Colonic mucosa (tissue), 4 donors: ENCODE measurements at places on chromosomes 11 and 22. TPM values are rescaled to one million over a fixed set of nuclear protein-coding genes. Genes with fewer than 3 reads are reported as not detected.

GRCh38 chr11:130213143-130213978 is 53.8 kb downstream of the ST14 start:
- H3K27ac ChIP-seq: no peak overlapping the region
- H3K27me3 ChIP-seq: no peaks in the 10 kb centered on the region
- peaks cover 3% of the 10 kb centered on the region for H3K36me3 ChIP-seq
- no peak overlapping the region for H3K4me3 ChIP-seq
- DNase-seq: peak; percentile 75
- H3K4me1 ChIP-seq: no peaks in the 10 kb centered on the region

GRCh38 chr11:74846770-74847169 is 98.1 kb downstream of the RNF169 start:
- no peak for DNase-seq
- H3K36me3 ChIP-seq: no peaks in the 10 kb centered on the region
- H3K27ac ChIP-seq: no peak overlapping the region
- H3K27me3 ChIP-seq: no peaks in the 10 kb centered on the region
- no peak overlapping the region for H3K4me3 ChIP-seq

DNA sequence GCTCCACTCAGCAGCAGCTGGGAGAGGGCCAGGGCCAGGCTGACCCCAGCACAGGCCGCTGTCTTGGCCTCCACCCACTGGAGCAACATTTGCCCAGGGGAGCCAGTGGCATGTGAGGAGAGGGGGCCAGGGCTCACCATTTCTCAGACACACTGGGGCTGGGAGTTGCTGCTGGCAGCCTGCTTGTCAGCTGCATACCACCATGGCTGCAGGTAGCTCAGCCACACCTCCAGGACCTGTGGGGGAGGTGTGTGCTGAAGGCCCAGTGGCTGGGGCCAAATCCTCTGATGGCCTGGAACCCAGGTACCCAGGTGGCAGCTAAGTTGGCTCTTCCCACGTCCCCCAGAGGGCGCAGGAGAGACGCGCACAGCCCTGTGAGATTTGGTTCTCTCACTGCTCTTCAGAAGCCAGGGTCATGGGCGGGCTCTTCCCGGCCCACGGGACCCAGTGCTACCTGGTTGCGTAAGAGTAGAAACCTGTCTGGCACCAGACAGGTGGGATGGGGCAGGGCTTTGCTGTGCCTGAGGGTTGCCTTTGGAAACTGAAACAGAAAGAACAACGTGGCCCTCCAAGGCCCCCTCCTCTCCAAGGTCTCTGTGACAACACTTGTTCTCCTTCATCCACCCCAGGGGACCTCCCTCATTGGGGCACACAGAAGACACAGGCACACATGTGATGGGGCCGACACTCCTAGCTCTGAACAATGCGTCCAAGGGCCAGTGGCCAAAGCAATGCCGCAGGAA is 98.8 kb downstream of the MED15 start:
- DNase-seq: peak; percentile 64
- H3K4me1 ChIP-seq: no peaks in the 10 kb centered on the region

- H3K27me3 ChIP-seq: no peaks in the 10 kb centered on the region
- H3K27ac ChIP-seq: no peak overlapping the region
- peaks cover 3% of the 10 kb centered on the region for H3K4me1 ChIP-seq
- no peaks in the 10 kb centered on the region for H3K36me3 ChIP-seq
- peak; percentile 52 for DNase-seq
These were observed 65.1 kb downstream of the SCUBE1 start for GRCh38 chr22:43277987-43278601.

DNA sequence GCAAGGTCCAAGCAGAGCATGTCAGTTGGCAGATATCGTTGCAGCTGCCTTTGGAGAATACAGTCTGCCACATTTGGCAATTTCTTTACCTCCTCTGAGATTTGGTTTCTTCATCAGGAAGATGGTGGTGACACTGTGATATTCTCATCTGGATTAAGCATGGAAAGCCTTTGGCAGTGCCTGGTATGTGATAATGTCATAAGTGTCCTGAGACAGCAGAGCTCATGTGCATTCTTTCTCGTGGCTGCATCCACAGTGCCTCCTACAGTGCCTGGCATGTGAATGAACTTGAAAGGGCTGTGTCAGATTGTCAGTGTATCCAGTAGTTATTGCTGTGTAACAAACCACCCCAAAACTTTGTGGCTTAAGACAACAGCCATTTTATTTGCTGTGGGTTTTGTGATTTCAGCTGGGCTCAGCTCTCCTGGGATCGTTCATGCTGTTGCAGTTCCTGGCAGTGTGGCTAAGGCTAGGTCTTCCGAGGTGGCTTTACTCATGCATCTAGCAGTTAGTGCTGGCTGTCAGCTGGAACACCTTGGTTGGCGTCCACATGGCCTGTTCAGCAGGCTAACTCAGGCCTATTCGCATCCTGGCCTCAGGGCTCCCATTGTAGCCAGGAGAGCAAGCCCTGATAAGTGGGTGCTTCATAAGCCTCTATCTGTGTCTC is 35.7 kb upstream of the MICAL2 start:
- DNase-seq: no peak
- no peak overlapping the region for H3K27ac ChIP-seq

DNA sequence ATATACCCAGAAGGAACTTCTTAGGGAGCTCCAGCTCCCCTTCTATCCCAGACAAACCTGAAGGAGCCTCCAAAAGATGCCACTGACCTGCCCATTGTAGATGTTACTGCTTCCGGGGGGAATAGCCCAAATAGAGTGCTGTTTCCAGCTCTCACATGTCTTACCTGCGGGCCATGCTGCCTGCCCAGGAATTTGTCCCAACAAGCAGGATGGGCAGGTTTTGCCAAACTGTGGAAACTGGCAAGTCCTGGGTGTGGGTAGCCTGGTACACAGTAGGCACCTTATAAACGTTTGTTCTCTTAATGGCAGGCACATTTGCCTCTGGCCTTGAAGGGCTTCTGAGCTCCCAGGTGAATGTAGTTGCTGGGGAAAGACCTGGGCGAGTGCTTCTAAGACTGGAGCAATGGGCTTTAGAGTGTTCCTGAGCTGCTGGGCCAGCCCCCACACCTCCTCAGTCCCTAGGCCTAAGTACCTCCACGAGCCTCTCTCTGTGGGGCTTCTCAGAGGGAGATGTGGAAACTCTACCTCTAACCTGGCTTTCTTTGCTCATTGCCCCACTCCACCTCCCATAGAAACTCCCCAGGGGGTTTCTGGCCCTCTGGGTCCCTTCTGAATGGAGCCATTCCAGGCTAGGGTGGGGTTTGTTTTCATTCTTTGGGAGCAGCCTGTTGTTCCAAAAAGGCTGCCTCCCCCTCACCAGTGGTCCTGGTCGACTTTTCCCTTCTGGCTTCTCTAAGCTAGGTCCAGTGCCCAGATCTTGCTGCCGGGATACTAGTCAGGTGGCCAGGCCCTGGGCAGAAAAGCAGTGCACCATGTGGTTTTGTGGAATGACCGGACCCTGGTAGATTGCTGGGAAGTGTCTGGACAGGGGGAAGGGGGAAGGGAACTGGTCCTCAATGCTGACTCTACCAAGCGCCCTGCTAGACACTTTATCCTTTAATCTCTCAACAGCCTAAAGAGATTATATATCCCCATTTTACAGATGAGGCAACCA is 37.2 kb downstream of the LIMK2 start:
- no peak overlapping the region for H3K4me3 ChIP-seq
- H3K27me3 ChIP-seq: no peaks in the 10 kb centered on the region
- H3K4me1 ChIP-seq: peaks cover 21% of the 10 kb centered on the region
- DNase-seq: no peak

GRCh38 chr11:41978945-41979344 is 519.5 kb upstream of the LRRC4C start:
- no peaks in the 10 kb centered on the region for H3K27me3 ChIP-seq
- no peak for DNase-seq
- H3K27ac ChIP-seq: no peak overlapping the region
- H3K4me3 ChIP-seq: no peak overlapping the region
- no peaks in the 10 kb centered on the region for H3K4me1 ChIP-seq

GRCh38 chr11:12403122-12403996 is 26.0 kb downstream of the PARVA start:
- H3K27ac ChIP-seq: no peak overlapping the region
- no peaks in the 10 kb centered on the region for H3K4me1 ChIP-seq
- no peak for DNase-seq
- H3K36me3 ChIP-seq: no peaks in the 10 kb centered on the region
- no peaks in the 10 kb centered on the region for H3K27me3 ChIP-seq

- DNase-seq: no peak
- no peaks in the 10 kb centered on the region for H3K36me3 ChIP-seq
- H3K4me1 ChIP-seq: no peaks in the 10 kb centered on the region
- no peak overlapping the region for H3K4me3 ChIP-seq
- no peaks in the 10 kb centered on the region for H3K27me3 ChIP-seq
These were observed 790.2 kb downstream of the TBC1D22A start for GRCh38 chr22:47552541-47553205.

DNA sequence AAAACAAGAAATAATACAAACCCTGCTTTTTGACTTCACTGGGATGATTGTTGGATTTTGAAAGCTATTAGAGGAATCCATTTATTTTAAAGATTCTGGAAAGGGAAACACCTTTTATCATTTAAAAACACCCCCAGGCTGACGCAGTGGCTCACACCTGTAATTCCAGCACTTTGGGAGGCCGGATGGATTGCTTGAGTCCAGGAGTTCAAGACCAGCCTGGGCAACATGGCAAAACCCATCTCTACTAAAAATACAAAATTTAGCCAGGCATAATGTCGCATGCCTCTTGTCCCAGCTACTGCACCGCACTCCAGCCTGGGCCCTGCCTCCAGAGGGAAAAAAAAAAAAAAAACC is 317 bp upstream of the SCN2B start:
- H3K4me1 ChIP-seq: no peaks in the 10 kb centered on the region
- no peak for DNase-seq
- H3K4me3 ChIP-seq: no peak overlapping the region

- H3K36me3 ChIP-seq: no peaks in the 10 kb centered on the region
- peak overlapping the region; percentile 24 for H3K4me3 ChIP-seq
- H3K4me1 ChIP-seq: peaks cover 3% of the 10 kb centered on the region
These were observed 14.3 kb downstream of the DGKZ start for GRCh38 chr11:46361283-46362155.

DNA sequence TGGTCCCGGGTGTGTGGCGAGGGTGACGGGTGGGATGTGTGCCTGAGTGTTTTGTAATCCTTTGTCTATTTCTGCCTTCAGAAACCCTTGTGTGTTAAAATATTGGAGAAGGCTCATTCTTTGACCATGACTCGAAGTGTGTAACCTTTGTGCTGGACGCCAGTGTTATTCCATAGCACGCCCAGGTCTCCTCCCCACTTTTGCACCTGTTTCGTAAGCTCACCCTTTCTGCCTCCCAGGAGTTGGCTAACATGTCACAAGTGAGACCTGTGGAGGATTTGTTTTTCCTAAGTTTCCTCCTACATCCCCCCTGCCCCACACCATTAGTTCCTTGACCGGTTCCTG is 382 bp downstream of the C11orf54 start:
- H3K4me3 ChIP-seq: peak overlapping the region; percentile 78
- peak overlapping the region; percentile 95 for H3K27ac ChIP-seq
- peaks cover 6% of the 10 kb centered on the region for H3K36me3 ChIP-seq
- H3K27me3 ChIP-seq: no peaks in the 10 kb centered on the region

- no peak for DNase-seq
- peaks cover 9% of the 10 kb centered on the region for H3K4me1 ChIP-seq
- no peak overlapping the region for H3K27ac ChIP-seq
- no peaks in the 10 kb centered on the region for H3K36me3 ChIP-seq
- no peak overlapping the region for H3K4me3 ChIP-seq
These were observed 32.3 kb downstream of the ARVCF start for GRCh38 chr22:19984201-19984753.

GRCh38 chr11:9330387-9331384 is 16.3 kb upstream of the TMEM41B start:
- no peak overlapping the region for H3K4me3 ChIP-seq
- no peak for DNase-seq
- H3K27me3 ChIP-seq: no peaks in the 10 kb centered on the region
- H3K27ac ChIP-seq: no peak overlapping the region
- H3K4me1 ChIP-seq: no peaks in the 10 kb centered on the region
- no peaks in the 10 kb centered on the region for H3K36me3 ChIP-seq

GRCh38 chr22:43159484-43160178 is 8.3 kb downstream of the TSPO start:
- DNase-seq: peak; percentile 96
- H3K4me1 ChIP-seq: peaks cover 11% of the 10 kb centered on the region
- H3K4me3 ChIP-seq: no peak overlapping the region
- H3K36me3 ChIP-seq: no peaks in the 10 kb centered on the region

GRCh38 chr22:41966607-41967240 is 2.5 kb upstream of the SEPTIN3 start:
- H3K4me1 ChIP-seq: no peaks in the 10 kb centered on the region
- H3K27me3 ChIP-seq: no peaks in the 10 kb centered on the region
- H3K36me3 ChIP-seq: no peaks in the 10 kb centered on the region
- DNase-seq: peak; percentile 49
- no peak overlapping the region for H3K27ac ChIP-seq

DNA sequence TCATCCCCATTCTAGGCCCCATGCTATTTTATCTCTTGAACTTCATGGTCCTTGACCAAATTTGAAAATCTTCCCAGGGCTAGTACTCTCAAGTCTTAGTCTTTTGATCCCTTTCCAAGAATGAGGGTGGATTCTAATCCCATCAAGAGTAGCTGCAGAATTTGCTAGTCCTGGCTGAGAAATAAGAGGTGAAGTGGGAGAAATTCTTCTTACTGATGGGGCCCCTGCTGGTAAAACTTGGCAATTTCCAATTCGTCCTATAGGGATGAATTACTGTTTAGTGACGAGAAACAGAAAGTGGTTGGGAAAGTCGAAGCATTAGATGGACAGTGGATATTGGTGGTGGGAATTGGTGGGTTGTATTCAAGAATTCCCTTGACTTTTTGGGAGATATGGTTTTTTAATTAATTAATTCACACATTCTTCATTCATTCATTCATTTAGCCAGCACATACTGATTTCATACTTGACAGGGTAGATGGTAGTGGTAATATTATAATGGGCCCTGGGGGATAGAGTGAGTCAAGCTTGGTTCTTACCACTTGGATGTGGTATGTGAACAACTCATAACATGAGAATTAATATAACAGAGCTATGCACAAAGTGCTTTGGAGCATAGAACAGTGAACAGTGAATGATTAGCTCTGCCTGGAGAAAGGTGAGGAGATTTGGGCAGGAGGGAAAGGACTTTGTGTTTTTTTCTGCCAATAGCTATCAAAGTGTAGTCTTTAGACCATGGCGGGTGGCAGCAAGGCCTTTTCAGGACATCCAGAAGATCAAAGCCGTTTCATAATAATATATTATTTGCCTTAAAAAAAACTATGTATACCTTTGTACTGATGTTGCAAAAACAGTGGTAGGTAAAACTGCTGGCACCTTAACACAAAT is 103.8 kb downstream of the STIM1 start:
- DNase-seq: no peak
- H3K27me3 ChIP-seq: no peaks in the 10 kb centered on the region
- no peak overlapping the region for H3K27ac ChIP-seq
- H3K4me1 ChIP-seq: no peaks in the 10 kb centered on the region
- H3K36me3 ChIP-seq: no peaks in the 10 kb centered on the region

Gene OR4D5
- total RNA-seq: 0.45 TPM

Gene RCE1
- 35.9 TPM for total RNA-seq

Gene SCN4B
- 1.5 TPM for total RNA-seq

Gene GUCY1A2
- total RNA-seq: 1.2 TPM

Gene JAM3
- 3.5 TPM for total RNA-seq

Gene PHLDB1
- 88.6 TPM for total RNA-seq

Gene JAML
- total RNA-seq: 12.0 TPM

Gene A4GALT
- 2.7 TPM for total RNA-seq

Gene NCAM1
- 10.7 TPM for total RNA-seq

Gene ANO9
- total RNA-seq: 129 TPM

Gene CARNS1
- total RNA-seq: 0.20 TPM

Gene CYTH4
- total RNA-seq: 7.4 TPM

Gene CEP126
- 3.6 TPM for total RNA-seq

Gene LINC01488
- total RNA-seq: not detected

Gene INSC
- total RNA-seq: 1.6 TPM

Gene VPREB1
- not detected for total RNA-seq

Gene C11orf91
- total RNA-seq: not detected

Gene OR51B5
- total RNA-seq: not detected

Gene BDNF
- 0.40 TPM for total RNA-seq
